ENCODE measurements at places on chromosomes 16 and 17.

DNA sequence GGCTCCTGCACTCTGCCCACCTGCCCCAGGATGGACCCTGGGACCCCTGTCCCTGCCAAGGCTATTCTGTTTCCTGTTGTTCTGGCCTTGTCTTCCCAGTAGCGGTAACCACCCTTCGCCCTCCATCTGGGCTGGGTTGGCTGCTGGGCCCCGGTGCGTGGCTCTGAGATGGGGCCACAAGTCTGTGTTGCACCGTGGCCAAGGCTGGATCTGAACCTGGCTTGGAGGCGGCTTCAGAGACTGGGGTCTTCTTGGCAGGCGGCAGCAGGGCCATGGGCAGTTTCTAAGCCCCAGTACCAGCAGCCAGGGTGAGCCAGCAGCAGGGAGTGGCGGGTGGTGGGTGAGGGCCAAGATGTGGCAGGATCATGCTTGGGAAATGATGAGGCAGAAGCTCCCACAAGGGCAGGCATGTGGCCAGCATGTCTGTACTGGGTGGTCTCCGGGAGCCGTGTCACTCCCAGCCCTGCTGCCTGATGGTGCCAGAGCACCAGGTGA, 12.6 kb downstream of the MAP2K3 start:
- DNase-seq = no peak

DNA sequence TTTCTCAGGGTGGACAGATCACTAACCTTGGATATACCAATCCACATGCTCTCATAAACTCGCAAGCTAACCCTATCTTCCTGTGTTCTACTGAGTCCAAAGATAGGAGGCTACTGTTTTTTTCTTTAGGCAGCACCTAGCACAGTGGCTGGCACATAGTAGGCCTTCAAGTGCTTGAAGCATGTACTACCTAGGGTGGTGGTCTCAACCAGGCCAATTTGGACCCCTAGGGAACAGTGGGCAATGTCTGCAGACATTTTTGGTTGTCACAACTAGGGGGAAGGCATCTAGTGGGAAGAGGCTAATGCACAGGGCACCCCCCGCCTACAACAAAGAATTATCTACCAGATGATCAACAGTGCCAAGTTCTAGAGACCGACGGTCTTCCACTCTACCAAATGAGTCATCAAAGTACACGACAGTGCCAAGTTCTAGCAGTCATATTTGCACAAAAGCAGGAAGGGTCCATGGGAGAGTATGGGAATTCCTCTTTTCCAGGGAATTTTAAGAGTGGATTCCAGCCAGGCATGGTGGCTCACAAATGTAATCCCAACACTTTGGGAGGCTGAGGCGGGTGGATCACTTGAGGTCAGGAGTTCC, 390.3 kb downstream of the SLC39A11 start:
- DNase-seq = no peak

GRCh38 chr17:33712120-33712519, 419.0 kb upstream of the ASIC2 start:
- no peak for DNase-seq

DNA sequence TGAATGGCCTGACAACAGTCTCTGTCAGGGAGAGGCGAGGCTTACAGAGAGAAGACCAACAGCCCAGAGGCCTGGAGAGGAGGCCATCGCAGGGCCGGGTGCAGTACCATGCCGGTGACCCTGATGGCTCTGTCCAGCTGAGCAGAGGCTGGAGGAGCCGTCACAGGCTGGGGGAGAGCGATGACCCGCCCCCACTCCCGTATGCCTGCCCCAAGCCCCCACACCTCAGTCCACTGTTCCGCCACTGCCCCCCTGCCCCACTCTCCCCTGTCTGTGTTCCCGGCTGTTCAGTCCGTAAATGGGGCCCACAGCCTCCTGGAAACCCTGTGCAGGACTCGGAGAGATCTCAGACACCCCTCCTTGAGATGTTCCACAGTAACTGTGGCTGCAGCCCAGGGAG, 12.8 kb upstream of the FAM83G start:
- DNase-seq = no peak

Data from activated T-helper 9 cell treated with anti-CD3 and anti-CD28 coated beads, Interleukin-2, amount 50 U/mL, for 16 hours (primary cell).